ENCODE measurements at places on chromosomes 3 and 15.

- H3K27ac ChIP-seq, result no peak overlapping the region
- H3K36me3 ChIP-seq, result no peaks in the 10 kb centered on the region
- DNase-seq, result no peak
- no peaks in the 10 kb centered on the region for H3K4me1 ChIP-seq
- no peaks in the 10 kb centered on the region for H3K27me3 ChIP-seq
Measured at GRCh38 chr3:86788371-86788770, 202.6 kb downstream of the VGLL3 start.

DNA sequence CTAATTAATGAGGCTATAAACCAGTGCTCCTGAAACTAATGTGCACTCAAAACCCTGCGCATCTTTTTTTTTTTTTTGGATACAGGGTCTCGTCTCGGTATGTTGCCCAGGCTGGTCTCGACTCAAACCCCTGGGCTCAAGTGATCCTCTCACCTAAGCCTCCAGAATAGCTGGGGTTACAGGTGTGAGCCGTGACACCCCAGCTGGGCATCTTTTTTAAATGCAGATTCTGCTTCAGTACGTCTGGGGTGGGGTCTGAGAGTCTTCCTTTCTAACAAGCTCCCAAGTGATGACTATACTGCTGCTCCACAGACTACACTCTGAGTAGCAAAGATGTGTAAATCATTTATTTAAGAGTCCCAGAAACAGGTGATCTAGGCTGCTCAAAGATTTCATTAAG, 73.0 kb downstream of the BFSP2 start:
- no peak for DNase-seq
- H3K4me3 ChIP-seq, result no peak overlapping the region
- no peaks in the 10 kb centered on the region for H3K36me3 ChIP-seq
- H3K27ac ChIP-seq, result no peak overlapping the region
- H3K4me1 ChIP-seq, result peaks cover 17% of the 10 kb centered on the region
- no peaks in the 10 kb centered on the region for H3K27me3 ChIP-seq

DNA sequence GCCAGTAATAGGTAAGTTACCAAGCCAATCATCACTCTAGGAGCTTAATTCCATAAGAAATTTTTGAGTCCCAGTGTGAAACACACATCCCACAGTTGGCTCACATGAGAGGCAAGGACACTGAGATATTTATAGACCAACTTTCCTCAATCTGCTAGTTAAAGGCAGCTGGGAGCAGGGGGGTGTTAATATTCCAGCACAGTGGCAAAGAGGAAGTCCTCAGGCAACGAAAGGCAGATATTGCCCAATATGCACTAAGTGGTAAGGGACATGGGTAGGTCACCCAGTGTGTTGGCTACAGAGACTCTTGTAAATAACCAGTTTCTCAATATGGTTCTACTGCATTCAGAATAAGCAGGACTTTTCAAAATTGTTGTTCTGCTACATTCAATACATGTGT, 61.0 kb downstream of the TOP2B start:
- no peak for DNase-seq
- no peak overlapping the region for H3K27ac ChIP-seq
- peaks cover 83% of the 10 kb centered on the region for H3K36me3 ChIP-seq
- no peaks in the 10 kb centered on the region for H3K27me3 ChIP-seq

DNA sequence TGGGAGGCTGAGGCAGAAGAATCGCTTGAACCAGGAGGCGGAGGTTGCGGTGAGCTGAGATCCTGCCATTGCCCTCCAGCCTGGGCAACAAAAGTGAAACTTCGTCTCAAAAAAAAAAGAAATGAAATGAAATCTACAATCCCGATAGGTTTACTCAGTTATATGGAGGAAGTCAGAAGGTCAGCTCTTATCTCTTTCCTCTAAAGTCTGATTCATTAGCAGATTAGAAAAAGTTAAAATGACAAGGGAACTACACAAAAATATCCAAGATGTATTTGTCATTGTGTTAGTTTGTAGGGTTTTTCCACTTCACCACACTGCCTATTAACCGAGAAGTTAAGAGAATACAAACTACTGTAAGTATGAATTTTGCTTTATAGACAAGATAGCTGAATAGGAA, 420.6 kb downstream of the SHQ1 start:
- H3K27me3 ChIP-seq, result no peaks in the 10 kb centered on the region
- H3K4me3 ChIP-seq, result no peak overlapping the region
- peaks cover 24% of the 10 kb centered on the region for H3K4me1 ChIP-seq
- DNase-seq, result no peak
- no peaks in the 10 kb centered on the region for H3K36me3 ChIP-seq

GRCh38 chr3:114231616-114232015, 5.8 kb downstream of the ZNF80 start:
- H3K4me1 ChIP-seq, result no peaks in the 10 kb centered on the region
- DNase-seq, result no peak
- H3K27me3 ChIP-seq, result no peaks in the 10 kb centered on the region
- no peaks in the 10 kb centered on the region for H3K36me3 ChIP-seq

DNA sequence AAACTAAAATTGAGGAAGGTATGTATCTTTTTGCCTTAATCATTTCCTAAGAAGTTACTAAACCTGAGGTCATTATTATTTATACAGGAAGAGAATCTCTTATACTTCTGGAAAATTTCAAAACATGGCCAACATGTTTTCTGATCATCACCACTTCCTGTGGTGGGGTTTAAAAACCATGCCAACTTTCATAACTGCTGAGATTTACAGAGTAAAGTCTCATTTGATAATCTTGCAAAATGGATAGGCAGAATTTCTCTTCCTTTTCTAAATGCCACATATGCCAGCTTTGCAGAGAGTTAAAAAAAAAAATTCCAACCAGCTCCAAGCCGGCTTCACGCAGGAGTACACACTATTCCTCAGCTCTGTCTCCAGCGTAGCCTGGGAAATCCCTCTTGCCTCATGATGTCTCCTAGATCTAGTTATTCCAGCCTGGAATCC, 124.3 kb upstream of the SPRED1 start:
- no peaks in the 10 kb centered on the region for H3K36me3 ChIP-seq
- H3K4me1 ChIP-seq, result peaks cover 23% of the 10 kb centered on the region
- no peaks in the 10 kb centered on the region for H3K27me3 ChIP-seq

DNA sequence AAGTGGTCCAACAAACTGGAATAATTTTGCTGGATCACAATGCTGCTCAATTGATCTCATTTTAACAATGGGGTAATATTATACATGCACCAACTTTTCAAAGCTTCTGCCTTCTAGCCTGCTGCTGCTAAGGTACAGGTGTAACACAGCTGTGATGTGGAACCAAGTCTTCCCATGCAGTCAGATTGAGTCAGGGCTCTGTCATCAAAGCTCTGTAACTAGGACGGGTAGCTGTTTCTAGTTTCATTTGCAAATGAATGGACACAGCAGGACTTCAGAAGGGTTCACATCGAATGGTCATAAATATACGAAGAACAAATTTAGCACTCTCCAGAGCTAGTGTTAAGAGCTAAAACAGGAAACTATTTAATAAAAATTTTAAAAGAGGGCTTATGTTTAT, 189.2 kb downstream of the USP13 start:
- H3K27me3 ChIP-seq, result no peaks in the 10 kb centered on the region
- DNase-seq, result no peak
- no peak overlapping the region for H3K27ac ChIP-seq
- no peaks in the 10 kb centered on the region for H3K4me1 ChIP-seq
- no peaks in the 10 kb centered on the region for H3K36me3 ChIP-seq
- no peak overlapping the region for H3K4me3 ChIP-seq

GRCh38 chr3:65532215-65532614, 506.5 kb downstream of the MAGI1 start:
- H3K27ac ChIP-seq, result no peak overlapping the region
- H3K4me3 ChIP-seq, result no peak overlapping the region
- no peak for DNase-seq
- H3K4me1 ChIP-seq, result no peaks in the 10 kb centered on the region

DNA sequence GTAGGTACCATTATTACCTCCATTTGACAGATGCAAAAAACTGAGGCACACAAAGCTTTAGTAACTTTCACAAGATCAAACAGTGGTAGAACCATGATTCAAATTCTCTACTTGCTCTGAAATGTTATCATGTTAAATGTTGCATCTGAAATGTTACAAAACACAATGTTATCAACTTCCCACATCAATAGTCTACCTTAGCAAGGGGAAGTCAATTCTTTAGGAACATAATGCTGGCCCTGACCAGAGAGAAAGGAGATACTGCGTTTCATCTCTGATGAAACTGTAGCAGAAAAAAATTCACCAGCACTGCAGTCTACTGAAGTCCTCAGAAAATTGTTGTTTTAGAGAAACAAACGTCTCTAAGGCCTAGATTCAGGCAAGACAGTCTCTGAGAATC, 174.1 kb downstream of the SATB1 start:
- no peak overlapping the region for H3K27ac ChIP-seq
- H3K36me3 ChIP-seq, result no peaks in the 10 kb centered on the region
- H3K27me3 ChIP-seq, result no peaks in the 10 kb centered on the region
- H3K4me1 ChIP-seq, result no peaks in the 10 kb centered on the region
- no peak overlapping the region for H3K4me3 ChIP-seq

DNA sequence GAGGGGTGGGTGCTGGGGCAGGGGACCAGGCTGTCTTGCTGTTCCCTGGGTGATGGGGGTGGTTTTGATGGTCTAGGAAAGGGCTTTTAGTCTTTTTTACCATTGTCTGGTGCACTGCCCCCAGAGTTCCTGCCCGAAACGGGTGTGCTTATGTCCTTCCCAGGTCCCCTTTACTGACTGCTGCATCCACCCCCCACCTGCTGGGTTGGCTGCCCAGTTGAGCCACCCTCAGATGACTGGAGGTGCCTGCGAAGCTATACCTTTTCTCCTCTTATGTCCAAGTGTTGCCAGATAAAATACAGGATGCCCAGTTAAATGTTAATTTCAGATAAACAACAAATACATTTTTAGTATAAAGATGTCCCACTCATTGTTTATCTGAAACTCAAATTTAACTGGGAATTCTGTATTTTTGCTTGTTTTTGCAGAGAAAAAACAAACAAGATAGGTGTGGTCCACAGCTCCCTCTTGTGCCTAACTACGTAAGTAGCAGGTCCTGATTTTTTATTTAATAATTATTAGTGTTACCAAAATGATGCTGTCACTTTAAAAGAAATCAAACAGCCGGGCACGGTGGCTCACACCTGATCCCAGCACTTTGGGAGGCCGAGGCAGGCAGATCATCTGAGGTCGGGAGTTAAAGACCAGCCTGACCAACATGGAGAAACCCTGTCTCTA, 6.1 kb upstream of the RPP14 start:
- no peak overlapping the region for H3K4me3 ChIP-seq
- H3K4me1 ChIP-seq, result peaks cover 8% of the 10 kb centered on the region
- no peaks in the 10 kb centered on the region for H3K27me3 ChIP-seq
- DNase-seq, result peak; percentile 75
- H3K27ac ChIP-seq, result no peak overlapping the region

- no peak overlapping the region for H3K4me3 ChIP-seq
- H3K4me1 ChIP-seq, result no peaks in the 10 kb centered on the region
- no peaks in the 10 kb centered on the region for H3K27me3 ChIP-seq
- no peak overlapping the region for H3K27ac ChIP-seq
- no peaks in the 10 kb centered on the region for H3K36me3 ChIP-seq
Measured at GRCh38 chr3:58654466-58654865, 12.1 kb downstream of the FAM3D start.

- H3K36me3 ChIP-seq, result no peaks in the 10 kb centered on the region
- H3K4me1 ChIP-seq, result no peaks in the 10 kb centered on the region
- DNase-seq, result no peak
- H3K27ac ChIP-seq, result no peak overlapping the region
Measured at GRCh38 chr3:83662381-83662960, 1296.3 kb upstream of the CADM2 start.

Data from stomach (tissue), 19 donors.